CD4-positive, alpha-beta T cell (primary cell): ENCODE measurements at places on chromosomes 2 and 18.

DNA sequence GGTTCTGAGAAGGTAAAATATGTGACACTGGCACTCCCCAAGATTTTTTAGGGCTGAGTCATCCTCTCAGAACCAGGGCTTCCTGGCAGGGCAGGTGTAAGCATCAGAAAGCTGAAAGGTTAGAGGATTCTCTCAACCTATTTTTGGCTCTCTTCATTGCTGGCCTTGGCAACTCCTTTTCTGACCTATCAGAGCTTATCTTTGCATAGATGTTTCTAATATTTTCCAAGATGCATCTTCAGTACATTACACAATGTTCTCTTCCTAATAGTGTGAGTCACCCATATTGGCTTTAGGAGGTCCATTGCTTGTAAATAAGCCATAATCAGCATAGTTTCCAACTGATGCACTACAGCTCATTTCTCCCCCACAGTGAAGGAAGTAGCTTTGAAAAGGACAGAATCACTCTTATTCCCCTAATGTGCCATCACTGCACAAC lies 2008.4 kb upstream of the PIK3C3 start:
- no peak for DNase-seq

- no peak for DNase-seq
These were observed 21.7 kb upstream of the RAB10 start for GRCh38 chr2:26011990-26012856.

DNA sequence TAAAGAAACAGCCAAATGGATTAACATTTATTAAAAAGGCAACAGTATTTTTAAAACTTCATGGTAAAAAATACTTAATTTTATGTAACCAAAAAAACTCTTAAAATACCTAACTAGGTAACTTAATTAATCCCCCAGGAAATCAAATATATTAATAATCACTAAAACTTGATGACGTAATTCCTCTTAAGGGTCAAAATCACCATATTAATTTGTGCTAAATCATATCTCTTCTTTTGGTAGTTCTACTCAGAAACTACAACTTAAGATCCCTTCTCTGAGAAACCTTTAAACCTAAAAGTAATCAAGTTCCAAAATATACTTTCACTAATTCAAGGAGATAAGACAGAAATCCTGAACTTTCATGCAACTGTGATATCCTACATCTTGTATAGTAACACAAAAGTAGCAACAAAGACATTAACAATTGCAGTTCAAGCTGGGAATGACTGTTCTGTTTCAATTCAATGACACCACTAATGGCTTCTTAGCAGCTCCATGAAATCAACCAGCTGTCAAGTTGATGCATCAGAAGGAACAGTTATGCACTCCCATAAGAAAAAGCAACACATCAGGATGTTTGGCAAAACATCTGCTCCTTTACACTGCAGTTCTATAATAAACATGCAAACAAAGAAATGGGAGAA lies 4.0 kb downstream of the BAZ2B start:
- DNase-seq: no peak

GRCh38 chr2:39706945-39707344 lies 41.2 kb downstream of the TMEM178A start:
- no peak for DNase-seq

DNA sequence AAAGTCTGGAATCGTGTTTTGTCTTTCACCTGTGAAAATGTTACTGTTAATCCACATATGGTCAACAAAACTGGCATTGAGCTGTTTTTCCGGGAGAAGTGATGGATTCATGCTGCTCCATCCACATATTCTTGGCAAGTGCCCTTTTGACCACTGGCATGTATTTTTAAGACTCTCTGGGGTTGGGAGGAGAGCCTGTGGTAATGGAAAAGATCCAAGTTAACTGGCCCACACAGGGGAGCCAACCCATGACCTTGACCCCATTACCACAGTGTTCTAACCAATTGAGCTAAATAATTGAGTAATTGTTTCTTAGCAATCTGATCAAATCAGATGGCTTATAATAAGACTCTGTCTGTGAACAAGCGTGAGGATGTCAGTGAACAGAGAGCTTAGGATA lies 296.2 kb upstream of the NRP2 start:
- no peak for DNase-seq

- no peak for DNase-seq
These were observed 78.5 kb upstream of the HK2 start for GRCh38 chr2:74755386-74755785.

GRCh38 chr18:10490401-10491165 lies 35.2 kb upstream of the NAPG start:
- DNase-seq: peak; percentile 48

GRCh38 chr2:69453475-69454129 lies 16.4 kb upstream of the NFU1 start:
- no peak for DNase-seq

DNA sequence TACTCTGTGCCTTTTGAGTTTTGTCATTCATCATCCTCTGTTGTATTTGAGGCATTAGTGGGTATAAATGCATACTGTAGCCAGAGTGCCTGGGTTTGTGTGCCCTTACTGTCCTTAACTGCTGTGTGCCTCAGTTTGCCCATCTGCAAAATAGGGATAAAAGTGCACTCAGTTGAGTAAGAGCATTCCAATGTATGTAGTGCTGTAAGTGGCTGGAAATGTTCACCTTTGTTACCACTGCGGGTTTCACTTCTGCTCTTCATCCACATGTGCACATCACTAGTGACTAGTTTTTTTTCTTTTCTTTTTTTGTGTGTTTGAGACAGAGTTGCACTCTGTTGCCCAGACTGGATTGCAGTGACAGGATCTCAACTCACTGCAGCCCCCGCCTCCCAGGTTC lies 39.9 kb downstream of the PLEKHB2 start:
- DNase-seq: no peak

DNA sequence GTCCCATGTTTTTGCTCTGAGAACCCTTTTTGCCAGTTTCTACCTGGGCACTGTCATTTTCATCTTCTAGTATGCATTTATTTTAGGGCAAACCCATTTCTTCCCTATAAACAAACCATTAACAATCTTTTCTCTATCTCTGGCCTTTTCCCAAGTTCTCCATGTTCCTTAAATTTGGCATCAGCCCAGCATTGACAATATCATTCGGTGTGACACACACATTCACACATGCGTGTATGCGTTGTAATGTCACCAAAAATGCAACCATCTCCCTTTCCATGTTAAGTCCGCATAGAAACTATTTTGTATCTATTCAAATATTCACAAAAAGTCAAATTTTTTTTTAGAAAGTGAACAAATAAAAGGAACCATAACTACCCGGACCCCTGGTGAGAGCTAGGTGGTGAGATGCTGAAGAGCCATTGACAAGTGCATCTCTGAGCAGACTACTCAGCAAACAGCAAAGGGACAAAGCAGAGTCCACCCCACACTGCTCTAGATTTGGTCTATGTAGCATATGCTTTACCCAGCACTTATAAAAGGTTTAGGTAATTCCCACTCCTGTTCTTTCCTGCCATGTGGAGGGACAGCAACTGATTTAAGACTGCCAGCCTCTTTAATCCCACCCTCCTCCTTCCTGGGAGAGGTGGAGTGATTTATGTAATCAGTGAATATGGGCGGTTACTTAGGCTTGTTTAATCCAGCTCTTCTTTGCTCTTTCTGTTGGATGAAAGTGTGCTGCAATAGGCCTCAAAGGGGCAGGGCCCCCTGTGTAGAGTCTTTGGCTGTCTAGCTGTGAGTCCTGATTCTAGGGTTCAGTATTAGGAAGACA lies 124.1 kb downstream of the METTL8 start:
- DNase-seq: no peak

- DNase-seq: no peak
These were observed 55.0 kb upstream of the APCDD1 start for GRCh38 chr18:10399465-10399864.

- DNase-seq: peak; percentile 66
These were observed 66.2 kb downstream of the STAT1 start for GRCh38 chr2:190947711-190948251.

DNA sequence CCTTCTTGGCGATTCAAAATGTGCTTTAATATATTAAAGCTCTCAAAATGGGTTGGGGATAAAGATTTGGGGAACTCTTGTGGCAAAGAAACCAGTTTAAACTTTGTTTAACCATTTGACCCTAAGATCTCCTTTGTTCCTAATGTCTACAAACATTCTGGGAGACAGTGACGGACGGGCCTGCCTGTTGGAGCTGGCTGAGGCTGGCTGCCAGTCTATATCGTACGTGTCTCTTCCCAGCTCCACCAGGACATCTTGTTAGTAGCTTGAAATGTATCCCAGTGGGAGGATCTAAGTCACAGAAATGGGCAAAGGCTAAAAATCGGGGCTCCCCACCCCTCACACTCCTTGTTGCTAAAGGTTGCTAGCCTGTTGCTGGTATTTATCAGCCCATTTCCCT lies 30.7 kb downstream of the ZNF532 start:
- no peak for DNase-seq

DNA sequence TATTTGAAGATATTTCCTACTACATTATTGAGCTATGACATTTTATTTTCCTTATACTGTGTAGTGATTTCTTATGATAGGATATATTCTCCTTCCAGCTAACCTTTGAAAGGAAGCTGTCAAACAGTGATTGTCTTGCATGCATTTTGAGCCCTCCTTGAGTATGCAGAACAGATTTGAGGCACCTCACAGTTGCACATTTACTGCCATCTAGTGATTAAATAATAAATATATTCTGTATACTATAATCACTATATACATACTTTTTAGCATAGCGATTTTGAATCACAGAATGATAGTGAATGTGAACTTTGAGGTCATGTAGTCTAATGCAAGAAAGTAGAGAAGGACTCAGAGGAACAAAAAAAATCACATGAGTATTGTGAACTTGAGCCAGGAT lies 268.4 kb upstream of the CDH19 start:
- no peak for DNase-seq

DNA sequence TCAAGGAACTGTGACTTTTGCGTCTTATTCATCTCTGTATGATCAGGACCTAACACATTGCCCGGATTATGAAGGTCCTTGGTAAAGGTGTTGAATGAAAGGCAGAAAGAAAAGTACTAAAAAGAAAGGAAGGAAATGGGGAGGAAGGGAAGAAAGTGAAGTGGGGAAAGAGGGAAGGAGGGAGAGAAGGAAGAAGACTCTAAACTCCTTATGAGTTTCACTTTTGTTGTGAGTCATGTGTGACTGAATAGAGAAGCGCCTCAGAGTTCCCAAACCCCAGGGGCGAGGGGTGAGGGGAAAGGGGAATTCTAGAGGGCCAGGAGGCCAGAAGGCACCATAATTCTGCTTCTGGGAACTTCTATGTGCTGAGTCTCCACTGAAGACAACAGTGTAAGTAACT lies 30.9 kb upstream of the OSBPL6 start:
- no peak for DNase-seq

DNA sequence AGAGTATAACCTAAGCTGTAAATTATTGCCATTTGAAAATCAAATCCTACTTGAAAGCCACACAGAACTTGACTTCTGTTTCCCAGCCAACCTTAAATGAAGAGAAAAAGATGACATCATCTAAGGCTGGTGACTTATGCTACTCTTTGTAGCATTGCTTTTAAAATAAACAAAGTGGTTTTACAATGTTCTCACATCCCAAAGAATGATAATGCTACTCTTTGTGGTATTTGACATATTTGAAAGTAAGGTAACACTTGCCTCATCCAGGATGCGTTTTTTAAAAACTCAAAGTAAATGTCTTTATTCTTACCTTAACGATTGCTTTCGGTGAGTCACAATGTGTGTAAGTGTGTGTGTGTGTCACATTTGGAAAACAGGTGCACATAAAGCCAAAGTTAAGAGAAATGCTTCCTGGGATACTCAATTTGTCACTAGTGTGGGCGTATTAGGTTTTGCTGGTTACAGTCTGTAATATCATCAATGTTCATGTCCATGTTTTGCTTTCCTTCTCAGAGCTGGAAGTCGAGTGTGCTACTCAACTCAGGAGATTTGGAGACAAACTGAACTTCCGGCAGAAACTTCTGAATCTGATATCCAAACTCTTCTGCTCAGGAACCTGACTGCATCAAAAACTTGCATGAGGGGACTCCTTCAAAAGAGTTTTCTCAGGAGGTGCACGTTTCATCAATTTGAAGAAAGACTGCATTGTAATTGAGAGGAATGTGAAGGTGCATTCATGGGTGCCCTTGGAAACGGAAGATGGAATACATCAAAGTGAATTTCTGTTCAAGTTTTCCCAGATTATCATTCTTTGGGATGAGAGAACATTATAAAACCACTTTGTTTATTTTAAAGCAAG lies 2.6 kb downstream of the PMAIP1 start:
- no peak for DNase-seq

DNA sequence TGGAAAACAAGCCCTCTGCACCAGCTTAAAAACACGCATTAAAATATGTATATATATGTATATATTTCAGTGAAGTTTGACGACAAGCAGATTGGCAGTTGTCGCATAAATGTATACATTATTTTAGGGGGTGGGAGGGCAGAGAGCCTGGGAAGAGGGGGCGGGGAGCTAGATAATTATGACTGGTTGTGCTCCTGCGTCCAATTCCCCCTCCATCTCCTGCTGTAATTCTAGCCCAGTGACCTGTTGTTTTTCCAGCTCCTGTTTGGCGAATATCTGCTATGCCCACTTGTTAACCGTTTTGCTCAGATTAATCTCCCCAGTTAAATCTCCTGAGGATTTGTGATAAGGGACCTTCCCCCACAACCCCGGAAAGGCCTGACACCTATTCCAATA lies 656 bp downstream of the UNC80 start:
- no peak for DNase-seq

GRCh38 chr2:98809116-98809515 lies 78.2 kb upstream of the MGAT4A start:
- DNase-seq: no peak

DNA sequence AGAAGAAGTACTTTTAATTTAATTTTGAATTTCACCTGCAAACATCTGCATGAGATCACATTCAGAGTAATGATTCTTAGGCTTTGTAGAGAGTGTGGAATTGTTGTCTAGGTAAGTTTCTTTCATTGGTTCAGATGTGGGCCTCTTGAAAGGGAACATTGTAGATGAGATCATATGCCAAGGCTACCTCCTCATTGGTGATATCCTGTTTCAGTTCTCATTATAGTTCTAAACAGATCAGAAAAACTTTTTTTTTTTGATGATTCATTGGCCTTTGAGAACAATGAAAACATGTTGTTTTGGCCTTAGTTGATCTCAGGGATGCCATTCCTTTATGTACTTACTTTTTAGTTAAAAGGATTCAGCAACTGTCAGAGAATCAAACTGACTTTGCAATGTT lies 44.5 kb downstream of the EML6 start:
- no peak for DNase-seq

- no peak for DNase-seq
These were observed 39.0 kb upstream of the NEDD4L start for GRCh38 chr18:58005011-58005410.

DNA sequence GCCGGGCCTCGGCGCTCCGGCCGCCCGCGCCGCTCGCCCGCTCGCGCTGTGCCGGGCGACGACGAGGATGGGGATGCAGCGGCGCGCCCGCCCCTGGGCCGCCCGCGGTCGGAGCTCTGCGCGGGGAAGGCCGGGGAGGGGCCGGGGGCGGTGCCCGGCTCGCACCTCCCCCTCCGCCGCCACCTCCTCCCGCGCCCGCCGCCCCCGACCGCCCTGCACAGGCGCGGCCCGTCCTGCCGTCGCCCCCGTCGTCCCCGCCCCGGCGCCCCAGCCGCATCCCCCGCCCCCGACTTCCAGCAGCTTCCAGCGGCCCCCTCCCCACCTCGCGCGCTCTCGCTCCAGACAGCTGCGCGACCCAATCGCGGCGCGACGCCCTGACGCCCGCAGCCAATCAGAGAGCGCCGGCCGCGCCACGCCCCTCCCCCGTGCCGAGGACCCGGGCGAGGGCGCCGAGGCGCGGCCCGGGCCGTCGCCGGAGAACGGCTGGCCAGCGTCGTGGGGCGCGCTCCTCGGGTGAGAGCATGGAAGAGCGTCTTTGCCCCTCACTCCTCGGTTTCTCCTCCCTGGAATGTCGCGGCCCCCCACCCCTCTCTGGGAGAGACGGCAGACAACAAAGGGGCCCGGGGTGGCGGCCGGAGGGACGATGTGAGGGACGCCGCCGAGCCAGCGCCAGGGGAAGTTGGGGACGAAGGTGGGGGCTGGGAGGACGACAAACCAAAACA lies at the start of gene MBOAT2:
MBOAT2 (minus strand) TSS at position 69 of the 722 bp plus-strand sequence. CDS start 70 bp downstream, outside the sequence.
- peak; percentile 91 for DNase-seq
